GM12878 (cell line): ENCODE measurements at places on chromosomes 13 and 19.

GRCh38 chr13:28314879-28315278 is 176.5 kb downstream of the PAN3 start:
- DNase-seq, result no peak
- no peaks in the 10 kb centered on the region for H3K4me1 ChIP-seq
- no peaks in the 10 kb centered on the region for H3K27me3 ChIP-seq
- H3K27ac ChIP-seq, result no peak overlapping the region
- H3K36me3 ChIP-seq, result no peaks in the 10 kb centered on the region
- H3K4me3 ChIP-seq, result no peak overlapping the region

DNA sequence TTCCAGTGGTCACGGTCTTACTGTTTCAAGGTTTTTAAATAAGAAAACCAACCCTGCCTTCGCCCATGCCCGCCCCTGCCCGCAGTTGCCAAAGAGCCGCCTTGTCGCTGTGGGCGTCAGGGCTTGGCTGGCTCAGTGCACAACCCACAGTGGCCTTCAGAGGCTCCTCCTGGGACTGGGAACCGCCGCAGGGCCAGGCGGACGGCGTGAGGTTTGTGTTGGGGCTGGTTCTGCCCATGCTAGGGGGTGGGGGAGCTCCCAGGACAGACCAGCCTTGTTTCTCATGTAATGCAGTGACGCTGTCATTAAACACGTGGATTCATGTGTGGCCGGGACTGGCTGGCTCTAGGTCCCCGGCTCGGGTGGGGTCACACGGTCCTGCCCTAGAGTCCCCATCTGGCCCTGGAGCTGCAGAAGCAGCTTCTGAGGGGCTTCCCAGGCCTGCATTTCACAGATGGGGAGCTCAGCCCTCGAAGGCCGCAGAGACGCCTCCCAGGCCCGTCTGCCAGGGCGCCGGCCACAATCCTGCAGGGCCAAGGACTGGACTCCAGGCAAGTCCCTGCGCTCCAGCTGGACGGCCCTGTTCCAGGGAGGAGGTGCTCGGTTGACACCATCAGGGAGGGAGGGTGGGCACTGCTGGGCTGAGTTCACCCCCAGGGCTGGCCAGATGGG is 2.4 kb upstream of the TEKTIP1 start:
- H3K27ac ChIP-seq, result no peak overlapping the region
- no peak for DNase-seq
- no peaks in the 10 kb centered on the region for H3K4me1 ChIP-seq
- H3K4me3 ChIP-seq, result no peak overlapping the region

- H3K4me1 ChIP-seq, result no peaks in the 10 kb centered on the region
- H3K36me3 ChIP-seq, result no peaks in the 10 kb centered on the region
- H3K27ac ChIP-seq, result no peak overlapping the region
- no peak for DNase-seq
- H3K4me3 ChIP-seq, result no peak overlapping the region
- no peaks in the 10 kb centered on the region for H3K27me3 ChIP-seq
These were observed 13.2 kb upstream of the PAK4 start for GRCh38 chr19:39112338-39112890.

DNA sequence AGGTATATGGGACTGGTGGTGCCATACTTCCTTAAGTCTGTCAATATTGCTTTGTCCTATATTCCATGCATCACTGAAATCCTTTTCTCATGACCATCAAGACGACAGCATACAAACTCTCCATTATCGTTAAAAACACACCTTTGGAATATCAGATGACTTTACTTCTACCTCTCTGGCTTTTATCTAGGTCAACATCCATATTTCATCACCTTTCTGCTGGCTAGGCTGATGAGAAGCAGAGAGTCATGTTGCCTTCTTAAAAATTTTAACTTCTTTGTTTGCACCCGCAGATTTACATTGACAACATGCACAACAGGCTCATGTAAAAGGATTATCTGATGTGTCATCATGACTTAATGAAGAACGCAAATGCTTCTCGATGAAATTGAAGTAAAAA is 771.4 kb downstream of the OLFM4 start:
- H3K27me3 ChIP-seq, result no peaks in the 10 kb centered on the region
- no peaks in the 10 kb centered on the region for H3K4me1 ChIP-seq
- H3K36me3 ChIP-seq, result no peaks in the 10 kb centered on the region
- DNase-seq, result no peak
- H3K4me3 ChIP-seq, result no peak overlapping the region
- H3K27ac ChIP-seq, result no peak overlapping the region

GRCh38 chr13:80441968-80442367 is 101.0 kb upstream of the SPRY2 start:
- H3K27me3 ChIP-seq, result no peaks in the 10 kb centered on the region
- H3K4me3 ChIP-seq, result no peak overlapping the region
- H3K27ac ChIP-seq, result no peak overlapping the region
- H3K36me3 ChIP-seq, result no peaks in the 10 kb centered on the region
- no peak for DNase-seq
